ENCODE measurements at places on chromosomes 2 and 18. TPM values are rescaled to one million over a fixed set of nuclear protein-coding genes. Genes with fewer than 3 reads are reported as not detected.
A peak's percentile ranks its signal among the peaks of the same experiment; 100 is the strongest.

The ADAM17 gene
- 33.5 TPM for total RNA-seq

The ANTXR1 gene
- total RNA-seq: 69.5 TPM

The EML6 gene
- 8.1 TPM for total RNA-seq

The TXNL1 gene
- 78.0 TPM for total RNA-seq

DNA sequence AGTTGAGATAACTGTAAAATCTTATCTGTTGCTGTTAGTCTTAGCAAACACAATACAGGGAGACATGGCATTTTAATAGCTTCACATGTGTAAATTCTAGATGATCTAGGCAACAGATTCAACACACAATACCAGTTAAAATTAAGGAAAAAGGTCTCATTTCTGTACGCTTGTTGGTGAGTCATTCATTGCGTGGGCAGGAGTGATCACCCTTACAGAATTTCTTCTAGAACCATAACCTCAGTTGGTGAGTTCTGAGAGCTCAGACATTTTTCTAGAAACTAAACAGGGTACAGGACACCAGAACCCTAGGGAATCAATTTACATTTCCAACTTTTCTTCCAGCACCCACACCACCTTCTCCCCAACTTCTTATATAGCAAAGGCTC is 81.9 kb downstream of the SLC8A1 start:
- DNase-seq: no peak

- no peak for DNase-seq
Measured at GRCh38 chr2:222568865-222569264, 87.0 kb downstream of the FARSB start.

DNA sequence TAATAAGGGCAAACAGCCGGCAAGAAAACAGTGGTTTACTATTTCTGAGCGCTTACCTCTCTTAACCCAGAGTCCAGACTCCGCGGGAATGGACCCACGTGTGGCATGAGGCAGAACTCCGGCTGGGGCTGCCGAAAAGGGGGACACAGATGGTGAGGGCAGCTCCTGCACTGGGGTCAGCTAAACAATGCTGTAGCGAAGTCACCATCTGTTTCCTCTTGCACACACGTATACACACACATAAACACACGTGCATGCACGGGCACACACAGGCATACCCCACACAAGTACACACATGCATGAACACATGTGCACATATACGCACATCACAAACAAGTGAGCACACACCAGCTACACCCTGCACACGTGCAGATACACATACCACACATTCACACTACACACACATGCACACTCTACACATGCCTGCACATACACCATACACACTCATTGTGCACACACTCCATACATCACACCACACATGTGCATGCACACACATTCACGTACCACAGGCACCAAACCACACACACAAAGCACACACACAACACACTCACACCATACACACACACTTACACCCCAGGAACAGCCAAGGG is 105.9 kb upstream of the ID2 start:
- peak; percentile 60 for DNase-seq

DNA sequence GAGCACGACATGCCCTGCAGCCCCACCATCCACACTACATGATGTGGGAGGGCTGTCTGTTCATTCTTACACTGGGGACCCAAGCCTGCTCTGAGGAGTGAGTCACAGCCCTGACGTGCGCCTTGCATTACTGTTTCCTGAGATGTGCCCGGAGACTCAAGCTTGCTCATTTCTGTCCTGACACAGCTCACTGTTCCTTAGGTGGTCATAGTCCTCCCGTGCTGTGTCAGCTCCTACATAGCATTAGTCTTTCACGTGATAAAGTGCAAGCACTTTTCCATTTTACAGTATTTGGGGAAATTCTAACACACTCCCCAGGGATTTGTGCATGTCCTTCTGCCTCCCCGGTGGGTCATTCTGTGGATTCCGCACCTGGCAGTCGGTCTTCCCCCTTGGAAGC is 46.2 kb upstream of the TRIM43B start:
- no peak for DNase-seq

DNA sequence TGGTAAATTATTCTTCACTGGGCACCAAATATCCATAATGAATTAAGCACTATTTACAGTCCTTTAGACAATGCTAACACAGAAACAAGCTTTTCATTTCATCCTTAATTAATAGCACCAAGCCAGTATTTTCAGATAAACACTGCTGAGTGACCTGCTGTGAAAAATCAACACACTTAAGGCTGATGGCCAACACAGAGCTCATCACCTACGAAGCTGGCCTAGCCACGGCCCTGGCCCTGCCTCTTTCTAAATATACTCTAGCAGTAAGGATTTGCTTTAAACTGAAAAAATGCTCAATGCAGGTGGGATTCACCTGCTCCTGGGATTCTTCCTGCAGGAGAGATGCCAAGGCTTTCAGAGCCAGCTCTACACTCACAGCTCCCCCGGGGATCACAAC is 18.4 kb downstream of the CYB5A start:
- DNase-seq: no peak

DNA sequence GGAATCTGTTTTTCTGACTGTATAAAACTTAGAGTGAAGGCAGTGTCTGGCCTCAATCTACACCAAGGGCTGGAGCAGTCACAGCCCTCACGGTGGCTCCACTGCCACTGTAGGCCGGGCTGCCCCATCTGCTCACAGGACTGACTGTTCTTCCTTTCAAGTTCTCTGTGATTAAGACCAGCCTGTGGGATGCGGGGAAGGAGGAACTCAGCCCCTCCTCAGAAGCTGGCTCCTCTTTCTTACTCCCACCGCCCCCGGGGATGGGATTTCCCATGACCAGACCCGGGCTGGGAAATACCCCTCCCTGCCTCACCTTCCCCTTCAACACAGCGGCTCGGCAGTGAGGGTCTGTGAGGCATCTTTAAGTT is 106.0 kb downstream of the COPS8 start:
- no peak for DNase-seq

DNA sequence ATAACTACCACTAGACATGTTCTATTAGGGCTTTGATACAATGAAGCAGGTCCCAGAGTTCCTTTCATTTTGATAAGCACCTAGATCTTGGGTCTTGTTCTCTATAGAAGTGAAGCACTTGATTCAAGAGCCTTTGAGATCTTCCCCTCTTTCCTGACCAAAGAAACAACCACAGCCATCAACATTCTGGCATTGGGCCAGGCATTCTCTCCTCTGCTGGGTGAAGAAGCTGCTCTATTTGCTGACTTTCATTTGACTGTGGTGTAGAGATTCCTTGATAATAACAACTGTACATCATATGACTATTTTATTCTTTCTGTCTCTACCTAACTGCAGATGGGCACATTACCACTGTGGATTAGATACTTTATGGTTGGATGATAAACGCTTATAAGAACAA is 96.6 kb upstream of the LYPD1 start:
- no peak for DNase-seq

- DNase-seq: no peak
Measured at GRCh38 chr18:6992761-6993160, 124.8 kb downstream of the LAMA1 start.

GRCh38 chr18:51195451-51196117 is 1.9 kb downstream of the MEX3C start:
- no peak for DNase-seq

DNA sequence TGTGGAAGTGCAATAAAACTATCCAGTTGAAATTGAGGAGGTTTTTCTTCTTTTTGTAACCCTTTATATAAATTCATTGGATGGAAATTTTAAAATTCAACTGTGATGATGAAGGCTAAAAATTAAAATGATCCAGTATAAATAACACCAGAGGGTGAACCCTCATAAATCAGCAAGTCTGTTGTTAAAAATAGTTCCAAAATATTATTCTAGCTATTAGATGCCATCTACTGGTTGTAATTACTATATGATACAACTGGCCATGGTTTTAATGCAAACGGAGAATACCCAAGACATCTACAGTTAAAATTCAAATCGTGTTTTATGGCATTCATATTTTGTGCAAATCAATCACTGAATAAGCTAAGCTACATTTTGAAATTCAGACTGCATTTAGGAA is 53.8 kb downstream of the TMEM200C start:
- DNase-seq: no peak

DNA sequence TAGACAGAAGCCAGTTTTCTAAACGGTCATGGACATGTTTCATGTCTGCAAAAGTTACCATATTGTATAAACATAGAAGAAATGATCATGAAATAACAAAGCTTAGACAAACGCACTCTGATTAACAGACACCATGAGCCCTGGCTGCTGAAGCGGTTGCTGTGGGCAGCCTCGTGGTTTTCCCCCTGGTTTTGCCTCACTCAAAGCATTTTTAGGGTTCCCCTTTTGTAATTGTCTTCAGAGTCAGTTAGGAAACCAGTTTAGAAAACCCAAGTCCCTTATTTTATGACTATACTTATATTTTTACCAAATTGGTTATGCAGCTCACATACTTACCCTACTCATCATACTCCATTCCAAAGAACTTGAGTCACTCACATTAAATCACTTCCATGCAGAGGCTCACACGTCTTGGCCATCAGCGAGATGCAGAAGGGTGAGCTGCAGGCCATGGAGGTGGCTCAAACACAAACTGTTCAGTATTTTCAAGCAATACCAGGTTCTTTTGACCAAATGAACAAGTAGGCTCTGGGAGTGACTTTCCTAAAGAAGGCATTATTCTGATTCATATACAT is 105.6 kb upstream of the SALL3 start:
- DNase-seq: no peak

DNA sequence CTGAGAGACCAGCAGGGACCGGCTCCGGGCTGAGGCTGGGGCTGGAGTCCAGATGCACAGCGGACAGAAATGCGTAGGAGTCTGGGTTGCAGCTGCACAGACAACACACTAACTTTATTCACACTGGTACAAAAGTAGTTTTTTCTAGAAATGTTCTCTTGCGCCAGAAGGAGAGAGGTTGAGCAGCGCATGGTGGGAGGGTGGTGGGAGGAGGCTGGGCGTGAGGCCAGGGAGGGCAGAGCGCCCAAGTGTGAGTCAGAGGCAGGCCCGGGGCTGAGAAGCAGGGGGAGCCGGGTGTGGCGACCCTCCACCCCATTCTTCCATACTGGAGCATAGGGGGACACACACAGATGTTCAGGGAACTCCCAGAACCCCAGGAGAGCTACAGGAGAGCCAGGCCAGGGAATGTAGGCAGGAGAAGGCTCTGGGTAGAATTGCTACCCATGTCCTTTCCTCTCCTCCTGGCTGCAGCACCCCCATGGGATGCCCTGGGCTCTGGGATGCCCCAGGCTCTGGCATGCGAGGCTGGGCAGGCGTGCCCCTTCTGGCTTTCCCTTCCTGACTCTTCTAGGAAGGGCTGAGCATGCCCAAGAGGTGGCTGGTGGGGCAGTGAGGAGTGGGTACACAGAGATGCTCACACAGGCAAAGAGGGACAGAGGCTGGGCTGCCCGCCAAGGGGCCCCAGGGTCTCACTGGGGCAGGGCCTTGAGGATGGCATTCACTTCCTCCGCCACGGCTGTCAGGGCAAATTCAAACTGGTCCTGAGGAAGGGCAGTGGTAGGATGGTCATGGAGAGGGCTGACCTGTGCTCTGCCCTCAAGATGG is 10.6 kb downstream of the DNAJB2 start:
- DNase-seq: no peak

DNA sequence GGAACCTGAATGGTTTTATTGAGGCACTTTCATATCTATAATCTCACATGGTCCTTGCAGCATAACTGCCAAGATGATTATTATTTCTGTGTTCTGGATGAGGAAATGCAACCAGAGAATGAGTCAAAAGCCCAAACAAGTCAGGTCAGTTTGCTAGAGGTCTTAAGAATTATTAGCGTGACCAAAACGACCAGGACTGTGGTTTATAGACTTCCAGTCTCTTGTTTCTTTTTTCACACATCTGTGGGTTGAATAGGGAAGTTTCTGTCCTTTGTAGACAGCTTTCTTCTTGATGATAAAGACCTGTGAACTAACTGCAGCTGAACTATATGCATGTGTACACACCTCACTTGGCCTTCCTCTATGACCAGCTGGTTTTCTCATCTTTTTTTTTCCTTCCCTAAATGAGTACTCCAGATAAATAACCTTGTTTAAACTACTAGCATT is 13.9 kb downstream of the ADAM23 start:
- DNase-seq: no peak

- DNase-seq: no peak
Measured at GRCh38 chr18:22451796-22452195, 34.1 kb upstream of the CTAGE1 start.

DNA sequence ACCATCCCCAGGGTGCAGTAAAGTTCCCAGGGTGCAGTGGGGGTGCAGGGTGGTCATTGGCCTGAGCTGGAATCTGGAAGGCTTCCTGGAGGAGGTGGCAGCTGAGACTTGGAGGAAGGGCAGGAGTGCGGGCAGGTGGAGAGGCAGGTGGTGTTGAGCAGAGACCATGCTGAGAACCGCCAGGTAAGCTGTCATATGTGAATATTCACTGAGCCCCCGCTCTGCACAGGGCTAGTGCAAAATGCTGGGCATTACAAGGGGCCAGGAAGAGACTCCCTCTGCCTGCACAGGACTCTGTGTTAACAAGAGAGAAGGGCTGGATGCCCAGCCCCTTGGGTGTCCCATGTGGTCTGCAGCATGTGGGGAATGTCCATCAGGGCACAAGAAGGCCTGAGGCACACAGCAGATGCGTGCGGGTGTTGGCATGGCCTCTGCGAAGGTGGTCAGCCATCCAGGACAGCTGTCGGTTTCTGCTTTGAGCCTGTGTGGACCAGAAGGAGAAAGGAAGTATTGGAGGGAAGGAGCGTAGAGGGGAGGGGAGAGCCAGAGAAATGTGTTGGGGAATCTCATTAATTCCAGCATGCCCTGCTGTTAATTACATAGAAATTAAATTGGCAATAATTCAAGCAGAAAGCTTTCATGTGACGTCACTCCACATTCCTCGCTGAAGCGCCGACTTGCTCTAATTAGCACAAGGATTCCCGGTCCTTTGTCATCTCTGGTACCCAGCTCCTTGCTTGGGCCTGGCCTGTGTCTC is 62.8 kb upstream of the OTOS start:
- DNase-seq: no peak

- no peak for DNase-seq
Measured at GRCh38 chr2:230915319-230915718, 9.7 kb downstream of the GPR55 start.

- DNase-seq: no peak
Measured at GRCh38 chr2:73063472-73063871, 8.0 kb downstream of the SFXN5 start.

DNA sequence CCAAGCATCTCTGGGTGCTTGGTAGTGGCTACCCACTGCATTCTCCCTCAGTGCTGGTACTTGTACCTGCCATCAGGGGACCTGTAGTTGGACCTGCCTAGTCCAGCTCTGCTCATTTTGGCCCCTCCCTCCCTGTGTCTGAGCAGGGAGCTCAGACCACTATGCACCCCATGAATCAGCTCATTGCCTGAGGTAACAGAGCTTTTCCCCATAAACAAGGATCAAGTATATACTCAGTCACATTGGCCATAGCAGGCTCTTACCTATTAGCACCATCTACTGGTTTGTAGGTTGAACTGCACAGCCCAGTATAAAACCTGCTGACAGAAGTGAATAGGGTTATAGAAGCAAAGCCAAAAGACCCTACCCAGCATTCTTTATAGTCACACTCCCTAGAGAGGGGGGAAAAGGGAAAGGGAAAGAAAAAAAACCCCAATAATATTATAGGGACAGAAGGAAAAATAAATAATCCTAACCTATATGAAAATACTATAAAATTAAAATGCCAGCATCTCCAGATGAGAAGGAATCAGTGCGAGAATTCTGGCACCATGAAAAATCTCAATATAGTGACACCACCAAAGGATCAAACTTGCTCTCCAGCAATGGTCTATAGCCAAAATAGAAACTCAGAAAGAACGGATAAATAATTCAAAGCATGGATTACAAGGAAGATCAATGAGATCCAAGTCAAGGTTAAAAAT is 6.9 kb upstream of the FLACC1 start:
- DNase-seq: no peak
